ENCODE measurements at places on chromosomes 13 and 19.

GRCh38 chr19:10823690-10824089, 12.3 kb downstream of the TMED1 start:
- no peak for DNase-seq

DNA sequence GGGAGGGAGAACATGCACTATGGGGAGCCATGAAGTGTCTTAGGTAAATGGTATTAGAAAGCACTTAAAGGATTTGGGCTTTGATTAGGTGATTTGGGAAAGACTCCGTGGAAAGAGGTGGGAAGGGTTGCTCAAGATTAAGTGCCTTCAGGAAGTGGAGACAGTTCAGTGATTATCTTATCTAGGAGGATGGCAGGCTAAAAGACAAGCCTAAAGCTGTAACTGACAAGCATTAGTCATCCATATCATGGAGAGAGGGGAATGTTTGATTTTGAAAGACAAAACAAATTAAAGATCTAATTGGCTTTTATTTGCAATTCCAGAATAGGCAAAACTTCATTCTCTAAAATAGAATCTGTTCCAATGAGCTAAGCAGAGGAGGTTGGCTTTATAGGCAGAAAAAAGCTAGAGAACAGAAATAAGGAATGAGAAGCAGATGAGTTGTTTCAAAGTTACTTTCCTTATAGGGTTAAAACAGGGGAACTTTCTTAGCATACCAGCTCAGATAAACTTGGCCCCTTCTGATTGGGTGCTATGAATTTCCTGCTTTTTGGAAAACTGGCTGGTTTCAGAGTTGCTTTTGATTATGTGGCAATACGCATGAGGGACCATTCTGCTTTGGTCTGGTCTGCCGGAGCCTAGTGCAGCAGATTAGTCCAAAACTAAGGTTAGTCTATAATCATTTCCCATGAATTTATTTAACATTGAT, 1.8 kb upstream of the DIAPH3 start:
- no peak for DNase-seq

DNA sequence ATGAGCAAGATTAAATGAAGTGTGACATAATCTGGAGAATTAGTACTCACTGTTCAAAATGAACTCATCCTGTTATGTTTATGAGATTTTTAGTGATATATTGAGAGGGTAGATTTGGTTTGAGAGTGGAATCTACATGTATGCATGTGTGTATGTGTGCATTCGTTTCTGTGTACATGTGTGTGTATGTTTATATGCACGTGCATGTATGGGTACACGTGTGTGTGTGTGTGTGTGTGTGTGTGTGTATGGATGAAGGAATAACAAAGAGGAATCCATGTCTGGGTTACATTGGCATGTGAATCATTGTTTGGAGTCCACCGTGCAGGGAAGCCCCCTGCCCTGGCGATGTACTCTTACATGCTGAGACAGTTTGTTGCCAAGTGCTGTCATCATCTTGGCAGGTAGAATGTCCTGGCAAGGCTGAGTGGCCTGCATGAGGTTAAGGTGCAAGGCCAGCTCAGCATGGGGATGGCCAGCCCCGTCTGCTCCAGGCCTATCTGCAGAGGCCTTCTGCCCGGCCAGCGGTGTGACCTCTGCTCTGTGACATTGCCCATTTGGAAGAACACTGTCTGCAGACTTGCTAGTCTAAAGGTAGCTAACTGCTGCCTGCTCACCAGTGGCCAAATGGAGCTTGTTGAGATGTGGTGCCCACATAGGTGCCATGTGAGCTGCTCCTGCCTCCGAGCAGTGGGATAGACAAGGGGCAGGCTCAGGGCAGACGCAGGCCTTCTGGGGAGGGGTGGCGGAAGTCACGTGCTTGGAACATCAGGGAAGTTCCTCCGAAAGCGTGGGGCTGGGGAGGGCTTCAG, 222.3 kb downstream of the TEX29 start:
- DNase-seq = no peak

DNA sequence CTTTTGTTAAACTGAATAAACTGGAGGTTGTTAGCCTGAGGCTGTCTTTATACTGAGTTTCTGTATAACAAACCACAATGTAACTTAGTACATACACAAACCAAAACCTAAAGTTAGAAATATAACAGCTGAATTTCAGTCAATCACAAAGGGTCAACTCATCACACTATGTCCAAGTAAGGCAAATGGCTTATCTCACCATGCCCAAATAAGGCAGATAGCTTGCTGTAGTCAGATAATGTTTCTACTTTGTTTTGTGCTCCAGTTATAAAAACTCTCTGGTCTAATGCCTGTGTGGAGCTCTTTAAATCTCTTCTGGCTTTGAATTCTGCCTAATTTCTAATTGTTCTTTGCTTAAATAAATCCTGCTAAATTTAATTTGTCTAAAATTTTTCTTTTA, 1323.4 kb upstream of the ATXN8OS start:
- DNase-seq = no peak

DNA sequence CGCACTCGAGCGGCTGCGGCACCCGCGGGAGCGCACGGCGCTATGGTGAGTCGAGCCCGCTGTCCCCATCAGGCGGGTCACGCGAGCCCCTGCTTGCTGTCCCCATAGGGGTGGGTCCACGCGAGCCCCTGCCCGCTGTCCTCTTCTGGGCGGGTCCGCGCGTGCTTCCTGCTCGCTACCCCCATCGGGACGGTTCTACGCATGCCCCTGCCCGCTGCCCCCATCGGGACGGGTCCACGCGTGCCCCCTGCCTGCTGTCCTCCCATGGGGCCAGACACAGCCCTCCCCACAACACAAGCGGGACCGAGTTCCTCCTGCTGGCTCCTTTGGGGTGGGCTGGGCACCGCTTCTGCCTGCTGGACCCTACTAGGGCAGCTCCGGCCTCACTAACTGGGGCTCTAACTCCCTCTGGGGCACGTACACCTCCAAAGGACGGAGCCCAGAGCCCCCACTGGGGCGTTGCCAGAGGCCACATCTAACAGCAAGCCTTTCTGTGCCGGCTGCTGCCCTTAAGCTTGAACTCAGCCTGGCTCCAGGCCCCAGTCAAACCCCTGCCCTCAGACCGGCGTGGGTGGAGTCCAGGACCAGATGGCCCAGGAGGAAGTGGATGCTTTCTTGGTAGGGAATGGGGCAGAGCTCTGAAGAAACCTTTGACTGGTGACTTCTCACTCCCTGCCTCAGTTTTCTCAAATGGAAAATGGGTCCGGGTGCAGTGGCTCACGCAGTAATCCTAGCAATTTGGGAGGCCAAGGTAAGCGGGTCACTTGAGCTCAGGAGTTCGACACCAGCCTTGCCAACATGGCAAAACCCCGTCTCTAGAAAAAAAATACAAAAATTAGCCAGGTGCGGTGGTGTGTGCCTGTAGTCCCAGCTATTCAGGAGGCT, 722 bp downstream of the COLGALT1 start:
- DNase-seq = peak; percentile 75

DNA sequence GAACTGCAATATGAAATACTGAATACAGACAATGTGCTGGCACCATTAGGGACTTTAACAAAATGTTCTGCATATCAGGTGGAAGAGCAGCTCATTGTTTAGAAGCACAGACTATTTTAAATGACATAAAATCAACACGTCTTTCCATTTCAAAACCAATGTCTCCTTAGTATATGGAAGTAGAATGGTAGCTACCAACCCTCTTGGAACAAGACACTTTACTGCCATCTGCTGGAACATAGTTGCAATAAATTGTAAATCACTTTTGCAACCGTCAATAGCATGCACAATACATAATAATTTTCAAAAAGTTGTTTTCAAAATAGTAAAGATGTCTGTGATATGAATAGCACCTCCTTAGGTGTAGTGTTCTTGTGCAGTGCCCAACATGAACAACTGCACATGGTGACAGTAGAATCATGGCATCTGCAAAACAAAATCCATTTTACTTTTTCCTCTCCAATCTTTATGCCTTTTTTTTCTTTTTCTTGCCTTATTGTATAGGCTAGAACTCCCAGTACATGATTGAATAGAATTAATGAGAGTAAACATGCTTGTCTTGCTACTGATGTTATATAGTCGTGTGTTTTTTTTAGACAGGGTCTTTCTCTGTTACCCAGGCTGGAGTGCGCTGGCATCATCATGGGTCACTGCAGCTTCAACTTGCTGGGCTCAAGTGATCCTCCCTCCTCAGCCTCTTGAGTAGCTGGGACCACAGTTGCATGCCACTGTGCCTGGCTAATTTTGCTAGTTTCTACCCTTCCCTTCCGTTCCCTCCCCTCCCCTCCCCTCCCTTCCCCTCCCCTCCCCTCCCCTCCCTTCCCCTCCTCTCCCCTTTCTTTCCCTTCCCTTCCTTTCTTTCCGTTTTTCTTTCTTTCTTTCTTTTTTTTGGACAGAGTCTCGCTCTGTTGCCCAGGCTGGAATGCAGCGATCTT, 7.8 kb upstream of the LYPD5 start:
- peak; percentile 70 for DNase-seq

DNA sequence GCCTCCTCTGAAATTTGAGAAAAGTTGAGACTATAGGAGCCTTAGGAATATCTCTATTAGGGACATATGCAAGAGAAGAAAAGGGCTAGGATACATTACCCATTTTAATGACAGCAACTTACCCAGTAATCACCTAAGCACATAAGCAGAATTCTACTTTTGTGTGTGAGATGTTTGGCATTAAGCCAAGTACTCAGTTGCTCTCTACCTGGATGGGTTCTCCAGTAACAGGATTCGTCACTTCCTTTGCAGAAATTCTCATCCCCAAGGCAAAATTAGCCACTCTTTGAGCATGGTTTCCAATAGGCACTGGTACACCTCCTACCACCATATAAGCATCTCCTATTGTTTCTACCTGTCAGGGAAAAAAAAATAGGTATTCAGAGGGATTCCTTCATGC, 95.1 kb downstream of the C13orf42 start:
- DNase-seq = no peak

GRCh38 chr13:99746637-99747402, 224.7 kb downstream of the ZIC5 start:
- no peak for DNase-seq

DNA sequence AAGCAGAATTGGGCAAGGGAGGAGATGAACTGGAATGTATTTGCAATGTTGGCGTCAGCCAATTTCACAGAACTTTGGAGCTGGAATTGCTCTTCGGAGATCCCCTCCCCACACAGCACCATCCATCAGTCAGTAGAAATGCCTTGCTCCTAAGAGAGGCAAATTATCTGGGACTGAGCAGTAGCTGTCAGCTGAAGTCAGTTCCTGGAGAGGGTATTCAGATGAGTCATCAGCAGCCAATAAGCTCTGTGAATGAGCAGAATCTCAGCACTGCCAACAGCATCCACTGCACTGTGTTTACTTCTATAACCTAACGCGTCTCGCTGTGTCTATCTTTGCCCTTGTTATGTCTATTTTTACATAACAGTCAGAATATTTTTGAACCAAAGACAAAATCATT, 213.7 kb downstream of the SLITRK5 start:
- DNase-seq = no peak

DNA sequence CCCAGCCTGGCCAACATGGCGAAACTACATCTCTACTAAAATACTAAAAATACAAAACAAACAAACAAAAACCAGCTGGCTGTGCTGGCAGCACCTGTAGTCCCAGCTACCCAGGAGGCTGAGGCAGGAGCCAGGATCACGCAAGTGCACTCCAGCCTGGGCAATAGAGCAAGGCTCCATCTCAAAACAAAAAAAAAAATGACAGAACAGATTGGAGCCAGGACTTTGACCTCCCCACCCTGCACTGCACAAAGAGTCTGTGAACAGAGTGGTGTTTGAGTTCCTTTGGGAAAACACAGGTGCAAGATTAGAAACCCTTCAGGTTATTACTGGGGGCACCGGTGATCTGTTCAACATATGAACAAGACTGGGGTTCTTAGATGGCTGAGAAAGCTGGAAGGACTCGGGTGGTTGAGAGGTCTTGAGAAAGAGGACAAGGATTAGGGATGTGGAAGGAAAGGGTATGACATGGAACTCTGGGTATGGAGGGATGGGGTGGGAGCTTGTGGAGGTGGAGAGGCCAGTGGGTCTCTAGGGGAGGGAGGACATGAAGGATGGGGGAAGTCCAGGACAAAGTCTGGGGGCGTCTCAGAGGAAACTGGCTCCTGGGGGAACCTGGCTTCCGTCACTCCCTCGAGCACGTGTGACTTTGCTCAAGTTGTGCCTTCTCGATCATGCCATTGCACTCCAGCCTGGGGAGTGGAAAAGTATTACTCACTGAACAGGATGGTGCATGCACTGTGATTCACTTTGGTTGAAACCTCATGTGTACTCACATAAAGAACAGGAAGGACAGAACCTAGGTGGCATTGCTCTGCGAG, 25.9 kb downstream of the RCN3 start:
- DNase-seq = no peak

GRCh38 chr13:35014606-35015213, 72.6 kb downstream of the NBEA start:
- DNase-seq = no peak

- no peak for DNase-seq
Measured at GRCh38 chr13:43414111-43414510, 372.7 kb downstream of the ENOX1 start.

GRCh38 chr19:46602392-46603194, 1.5 kb downstream of the CALM3 start:
- DNase-seq = no peak

GRCh38 chr13:48782429-48782840, 128.7 kb downstream of the CYSLTR2 start:
- no peak for DNase-seq

DNA sequence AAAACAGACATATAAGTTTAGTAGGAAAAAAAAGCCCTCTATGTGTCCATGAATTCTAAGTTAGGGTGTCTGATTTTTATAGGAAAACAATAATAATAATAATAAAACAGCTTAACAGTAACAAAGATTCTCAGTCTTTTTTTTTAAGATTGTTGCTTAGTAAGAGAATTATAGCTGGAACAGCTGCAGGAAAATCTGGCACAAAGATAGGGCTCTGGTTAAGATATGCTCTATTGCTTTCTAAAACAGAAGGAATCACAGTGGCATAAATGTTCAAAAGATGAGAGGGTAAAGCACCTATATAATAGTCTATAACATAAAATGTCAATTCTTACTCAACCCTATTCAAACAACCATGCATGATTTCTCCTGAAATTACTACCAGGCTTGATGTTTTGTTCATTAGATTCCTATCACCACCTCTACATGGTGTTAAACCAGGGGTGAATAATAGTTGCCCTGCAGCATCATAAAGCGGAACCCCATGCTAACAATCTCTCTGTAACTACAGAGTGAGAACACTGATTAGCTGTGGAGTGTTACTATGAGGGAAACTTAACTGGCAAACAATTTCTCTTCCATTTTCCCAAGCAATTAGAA, 541.4 kb upstream of the MIR17HG start:
- DNase-seq = no peak

GRCh38 chr19:10432736-10433130, 12.4 kb downstream of the PDE4A start:
- peak; percentile 2 for DNase-seq
